Kidney (tissue), 22 donors: ENCODE measurements at places on chromosomes 2 and 18. TPM values are rescaled to one million over a fixed set of nuclear protein-coding genes. Genes with fewer than 3 reads are reported as not detected.

GRCh38 chr2:225429717-225430116, 30.2 kb downstream of the NYAP2 start:
- no peaks in the 10 kb centered on the region for H3K4me1 ChIP-seq
- H3K36me3 ChIP-seq = no peaks in the 10 kb centered on the region
- no peak overlapping the region for H3K4me3 ChIP-seq
- H3K27ac ChIP-seq = no peak overlapping the region

- H3K27me3 ChIP-seq = no peaks in the 10 kb centered on the region
- H3K36me3 ChIP-seq = no peaks in the 10 kb centered on the region
- no peak overlapping the region for H3K4me3 ChIP-seq
- H3K27ac ChIP-seq = no peak overlapping the region
Measured at GRCh38 chr2:98063291-98063854, 23.6 kb upstream of the VWA3B start.

DNA sequence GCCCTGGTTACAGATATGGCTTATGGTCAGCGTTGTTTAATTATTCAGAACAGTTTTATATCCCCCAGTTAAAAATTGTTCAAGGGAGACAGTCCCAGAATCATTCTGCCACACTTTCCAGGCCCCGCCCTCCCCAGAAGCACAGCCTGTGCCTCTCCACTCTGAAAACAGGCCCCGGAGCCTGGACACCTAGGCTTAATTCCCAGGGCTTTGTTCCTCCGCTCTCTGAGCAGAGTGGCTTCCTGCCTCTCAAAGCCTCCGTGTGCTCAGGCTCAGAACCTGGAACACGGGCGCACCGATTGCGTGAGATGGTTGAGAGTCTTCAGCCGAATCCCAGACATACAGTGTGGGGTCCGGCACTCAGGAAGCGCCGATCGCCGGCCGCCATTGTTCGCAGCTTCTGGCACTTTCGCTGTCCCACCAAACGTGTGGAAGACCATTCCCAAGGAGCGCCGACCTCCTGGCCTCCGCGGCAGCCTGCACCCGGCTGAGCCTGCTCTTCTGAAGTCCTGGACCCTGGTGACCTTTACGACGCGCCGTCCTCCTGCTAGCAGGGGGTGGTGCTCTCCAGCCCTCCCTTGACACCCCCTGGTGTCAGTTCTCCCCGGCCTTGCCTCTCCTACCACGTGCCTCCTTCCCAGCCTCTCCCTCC, 45.6 kb downstream of the TWIST2 start:
- no peak overlapping the region for H3K4me3 ChIP-seq
- no peaks in the 10 kb centered on the region for H3K27me3 ChIP-seq
- H3K36me3 ChIP-seq = no peaks in the 10 kb centered on the region
- no peaks in the 10 kb centered on the region for H3K4me1 ChIP-seq
- DNase-seq = no peak

DNA sequence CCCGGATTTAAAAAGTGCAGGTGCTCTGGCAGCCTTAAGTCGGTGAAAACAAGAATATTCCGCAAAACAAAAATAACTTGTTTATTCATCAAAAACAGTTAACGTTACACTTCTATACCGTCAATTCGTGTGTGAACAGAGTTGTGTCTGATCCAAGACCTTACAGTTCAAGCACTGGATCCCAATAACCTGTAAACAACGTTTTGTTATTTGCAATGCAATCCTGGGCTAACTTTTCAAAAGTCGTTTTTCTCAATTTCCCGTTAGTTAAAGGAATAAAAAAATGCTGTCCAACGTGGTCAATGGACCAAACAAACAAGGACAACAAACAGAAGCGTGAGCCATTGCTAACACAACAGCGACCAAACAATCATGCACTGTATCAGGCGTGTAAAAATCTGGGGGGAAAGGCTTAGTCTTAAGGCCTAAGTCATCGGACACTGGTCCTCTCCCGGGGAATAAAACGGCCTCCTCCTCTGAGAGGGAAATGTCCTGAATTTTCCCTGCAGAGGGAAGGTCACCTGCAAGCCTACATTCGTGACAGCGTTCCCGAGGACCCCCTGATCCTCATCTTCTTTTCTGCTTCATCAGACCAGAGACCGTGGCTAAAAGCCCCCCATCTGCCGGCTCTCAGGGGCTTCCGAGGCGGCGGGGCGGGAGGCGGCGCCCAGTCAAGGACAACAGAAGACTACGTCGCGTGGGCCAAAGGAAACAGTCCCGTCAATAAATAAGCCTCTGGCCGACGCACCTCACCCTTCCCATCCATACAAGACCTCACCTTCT, 490 bp downstream of the NDUFS1 start:
- H3K4me1 ChIP-seq = peaks cover 6% of the 10 kb centered on the region
- peak overlapping the region; percentile 82 for H3K27ac ChIP-seq
- no peak for DNase-seq
- peak overlapping the region; percentile 96 for H3K4me3 ChIP-seq
- H3K36me3 ChIP-seq = peaks cover 27% of the 10 kb centered on the region

DNA sequence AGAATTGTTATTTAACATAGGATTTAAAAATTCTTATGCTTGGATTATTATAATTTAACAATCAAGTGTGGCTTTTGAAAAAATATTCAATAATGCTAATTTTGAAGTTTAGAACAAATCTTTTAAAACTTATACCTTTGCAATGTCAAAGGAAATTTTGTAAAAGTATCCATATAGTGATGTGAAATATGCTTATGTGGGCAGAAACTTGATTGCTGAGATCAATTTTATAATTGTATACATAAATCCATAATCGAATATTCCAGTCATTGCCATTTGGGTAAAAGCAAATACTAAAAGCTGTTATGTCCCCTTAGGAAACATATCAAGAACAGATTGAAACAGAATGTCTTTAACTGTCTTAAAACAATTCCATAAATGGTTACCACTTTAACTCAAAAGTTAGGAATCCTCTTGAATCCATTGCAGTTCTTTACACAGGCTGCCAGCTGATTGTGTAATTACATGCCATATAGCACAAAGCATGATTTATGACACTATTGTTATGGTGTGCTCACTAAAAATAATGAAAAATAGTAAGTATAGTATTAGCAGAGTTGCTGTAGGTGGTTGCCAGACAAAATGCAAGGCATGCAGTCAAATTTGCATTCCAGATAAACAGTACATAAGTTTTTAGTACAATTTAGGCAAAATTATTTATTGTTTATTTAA, 24.2 kb downstream of the PLCL1 start:
- H3K36me3 ChIP-seq = no peaks in the 10 kb centered on the region
- DNase-seq = no peak
- no peaks in the 10 kb centered on the region for H3K4me1 ChIP-seq
- no peak overlapping the region for H3K4me3 ChIP-seq
- no peaks in the 10 kb centered on the region for H3K27me3 ChIP-seq
- H3K27ac ChIP-seq = no peak overlapping the region

GRCh38 chr2:234683950-234684349, 187.1 kb upstream of the ARL4C start:
- H3K27me3 ChIP-seq = no peaks in the 10 kb centered on the region
- H3K4me1 ChIP-seq = peaks cover 19% of the 10 kb centered on the region
- no peak overlapping the region for H3K4me3 ChIP-seq
- H3K36me3 ChIP-seq = no peaks in the 10 kb centered on the region
- no peak overlapping the region for H3K27ac ChIP-seq
- no peak for DNase-seq

DNA sequence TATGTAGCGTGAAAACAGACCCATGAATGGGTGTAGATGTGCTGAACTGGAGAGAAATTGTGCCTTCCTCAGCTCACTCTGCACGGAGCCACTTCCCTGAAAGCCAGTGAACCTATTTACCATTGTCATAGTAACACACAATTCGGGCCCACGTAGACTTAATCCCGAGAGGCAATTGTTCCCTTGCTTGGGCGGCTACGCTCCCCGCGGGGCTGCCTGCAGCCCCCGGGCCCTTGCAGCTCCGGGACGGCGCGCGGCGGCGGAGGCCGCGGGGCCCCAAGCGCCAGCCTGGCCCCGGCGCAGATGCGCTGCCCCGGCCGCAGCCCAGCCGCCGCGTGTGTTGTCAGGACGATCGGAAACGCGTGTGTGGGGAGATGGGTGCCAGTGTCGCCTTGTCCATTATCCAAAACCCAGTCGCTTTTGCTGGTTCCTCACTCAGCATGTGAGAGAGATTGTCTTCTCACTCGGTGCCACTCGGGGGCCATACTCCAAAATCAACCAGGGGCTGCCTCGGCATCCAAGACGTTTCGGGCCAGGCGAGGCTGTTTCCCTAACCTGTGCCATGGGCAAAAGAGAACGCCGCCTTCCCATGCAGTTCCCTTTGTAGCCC, 17.9 kb upstream of the LRRTM1 start:
- no peaks in the 10 kb centered on the region for H3K36me3 ChIP-seq
- no peaks in the 10 kb centered on the region for H3K4me1 ChIP-seq
- no peaks in the 10 kb centered on the region for H3K27me3 ChIP-seq
- H3K4me3 ChIP-seq = no peak overlapping the region
- DNase-seq = no peak

ACVR1 gene
- total RNA-seq = 38.3 TPM

BMPR2 gene
- 66.9 TPM for total RNA-seq

CHAC2 gene
- 1.6 TPM for total RNA-seq
